Hematopoietic multipotent progenitor cell treated with erythropoietin and hydrocortisone succinate and interleukin-3 and kit ligand, for 15 days (in vitro differentiated cells): ENCODE measurements at places on chromosomes 3 and 15.

- DNase-seq, result no peak
Observed at GRCh38 chr3:23019596-23020300, 183.4 kb upstream of the UBE2E2 start.

DNA sequence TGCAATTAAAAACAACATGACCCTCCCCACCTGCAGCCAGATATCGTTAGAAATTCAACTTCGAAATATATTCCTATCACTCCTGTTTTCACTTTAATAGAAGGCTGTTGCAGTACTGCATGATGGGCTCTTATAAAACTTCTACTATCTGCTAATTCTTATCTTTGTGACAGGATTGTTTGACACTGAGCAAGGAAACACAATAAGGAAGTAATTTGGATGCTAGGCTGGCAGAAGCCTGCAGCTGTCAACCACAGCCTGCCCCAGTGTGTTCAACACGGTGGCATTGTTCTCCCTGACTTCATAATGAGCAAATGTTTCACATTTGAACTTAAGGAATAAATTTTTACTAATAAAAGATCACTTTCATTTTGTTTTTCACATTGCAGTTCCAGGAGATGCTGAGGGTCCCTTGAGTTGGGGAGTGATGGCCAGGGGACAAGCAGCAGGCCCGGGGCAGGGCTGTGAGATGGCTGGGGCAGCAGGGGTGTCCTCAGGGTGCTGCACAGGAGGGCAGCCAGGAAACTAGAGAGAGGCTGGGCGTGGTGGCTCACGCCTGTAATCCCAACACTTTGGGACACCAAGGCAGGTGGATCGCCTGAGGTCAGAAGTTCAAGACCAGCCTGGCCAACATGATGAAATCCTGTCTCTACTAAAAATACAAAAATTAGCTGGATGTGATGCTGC lies 64.8 kb upstream of the SEC61A1 start:
- no peak for DNase-seq

GRCh38 chr3:64224826-64225610 lies at the start of gene PRICKLE2:
Gene PRICKLE2, minus strand, starts transcription at chr3:64225466. Its CDS starts 26,539 bp downstream, at chr3:64198927.
- no peak for DNase-seq

DNA sequence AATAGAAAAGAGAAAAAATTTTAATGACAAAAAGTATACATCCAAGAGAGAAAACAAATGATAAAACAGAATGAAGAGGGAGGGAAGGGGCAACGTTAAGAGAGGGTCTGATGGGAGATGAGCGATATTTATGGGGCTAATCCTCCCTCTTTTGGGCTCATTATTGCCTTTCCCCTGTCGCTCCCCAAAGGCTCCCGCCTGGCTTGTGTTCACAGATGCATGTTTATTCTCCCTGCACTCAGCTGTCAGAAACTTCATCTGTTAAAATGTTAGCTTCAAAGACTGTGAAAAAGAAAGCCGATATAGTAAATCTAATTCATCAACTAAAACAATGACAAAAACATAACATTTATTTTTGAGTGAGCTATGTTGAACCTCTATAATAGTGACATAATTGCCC lies 74.3 kb downstream of the GABRB3 start:
- no peak for DNase-seq

GRCh38 chr3:62562596-62562995 lies 189.2 kb upstream of the FEZF2 start:
- DNase-seq, result no peak

GRCh38 chr15:62362144-62362543 lies 197.1 kb upstream of the C2CD4B start:
- no peak for DNase-seq
